ENCODE measurements at places on chromosomes 5 and 9.

- DNase-seq, result no peak
These were observed 3.4 kb upstream of the FLT4 start for GRCh38 chr5:180652771-180653170.

- DNase-seq, result no peak
These were observed 3.3 kb upstream of the TTC39B start for GRCh38 chr9:15310107-15310850.

DNA sequence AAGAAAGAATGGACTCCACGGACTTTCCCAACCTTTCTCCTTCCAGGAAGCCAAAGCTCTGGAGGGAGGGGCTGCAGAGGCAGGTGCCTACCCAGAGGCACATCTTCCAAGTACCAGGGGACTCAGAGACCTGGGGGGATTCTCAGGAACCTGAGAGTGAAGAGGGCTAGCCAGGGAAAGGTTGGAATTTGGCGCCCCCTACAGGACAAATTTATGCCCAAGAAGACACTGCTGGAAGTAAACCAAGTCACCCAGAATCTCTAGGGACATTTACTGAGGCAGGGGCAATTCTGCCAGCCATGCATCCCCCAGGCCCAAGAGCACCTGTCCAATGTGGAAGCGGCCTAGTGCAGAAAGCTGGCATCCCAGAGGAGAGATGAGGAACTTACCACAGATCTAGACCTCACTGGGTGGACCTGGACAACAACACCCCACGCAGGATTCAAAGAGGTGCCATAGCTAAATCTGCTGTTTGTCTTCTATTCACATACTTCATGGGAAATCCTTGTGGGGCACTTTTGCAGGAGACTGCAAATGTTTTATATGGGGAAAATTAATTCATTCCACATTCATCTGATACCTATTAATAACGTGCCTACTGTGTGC lies 25.9 kb upstream of the IDNK start:
- peak; percentile 43 for DNase-seq

GRCh38 chr5:176542596-176543427 lies 5.6 kb upstream of the RNF44 start:
- peak; percentile 75 for DNase-seq

- no peak for DNase-seq
These were observed 266.8 kb downstream of the CYLC2 start for GRCh38 chr9:103261951-103262350.

GRCh38 chr5:71905834-71906711 lies 187.0 kb downstream of the CARTPT start:
- DNase-seq, result no peak

GRCh38 chr9:125329978-125330377 lies 68.4 kb downstream of the GAPVD1 start:
- DNase-seq, result no peak

DNA sequence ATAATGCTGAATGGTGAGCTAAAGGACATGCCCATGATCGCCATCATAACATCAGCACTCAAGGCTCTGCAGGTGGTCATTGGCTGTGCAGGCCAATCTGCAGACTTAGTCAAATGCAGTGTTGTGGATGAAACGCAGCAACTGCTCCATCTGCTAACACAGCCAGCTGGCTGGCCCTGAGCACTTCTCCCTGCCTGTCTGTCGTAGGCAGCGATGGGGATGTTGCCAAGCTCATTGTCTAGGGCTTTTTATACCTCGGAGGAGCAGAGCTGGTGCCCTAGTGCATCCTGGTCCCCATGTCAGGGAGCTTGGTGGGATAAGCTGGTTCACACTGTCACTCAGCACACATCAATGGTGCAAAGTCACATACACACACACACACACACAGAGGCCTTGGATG lies 189.4 kb downstream of the TENT4A start:
- DNase-seq, result no peak

DNA sequence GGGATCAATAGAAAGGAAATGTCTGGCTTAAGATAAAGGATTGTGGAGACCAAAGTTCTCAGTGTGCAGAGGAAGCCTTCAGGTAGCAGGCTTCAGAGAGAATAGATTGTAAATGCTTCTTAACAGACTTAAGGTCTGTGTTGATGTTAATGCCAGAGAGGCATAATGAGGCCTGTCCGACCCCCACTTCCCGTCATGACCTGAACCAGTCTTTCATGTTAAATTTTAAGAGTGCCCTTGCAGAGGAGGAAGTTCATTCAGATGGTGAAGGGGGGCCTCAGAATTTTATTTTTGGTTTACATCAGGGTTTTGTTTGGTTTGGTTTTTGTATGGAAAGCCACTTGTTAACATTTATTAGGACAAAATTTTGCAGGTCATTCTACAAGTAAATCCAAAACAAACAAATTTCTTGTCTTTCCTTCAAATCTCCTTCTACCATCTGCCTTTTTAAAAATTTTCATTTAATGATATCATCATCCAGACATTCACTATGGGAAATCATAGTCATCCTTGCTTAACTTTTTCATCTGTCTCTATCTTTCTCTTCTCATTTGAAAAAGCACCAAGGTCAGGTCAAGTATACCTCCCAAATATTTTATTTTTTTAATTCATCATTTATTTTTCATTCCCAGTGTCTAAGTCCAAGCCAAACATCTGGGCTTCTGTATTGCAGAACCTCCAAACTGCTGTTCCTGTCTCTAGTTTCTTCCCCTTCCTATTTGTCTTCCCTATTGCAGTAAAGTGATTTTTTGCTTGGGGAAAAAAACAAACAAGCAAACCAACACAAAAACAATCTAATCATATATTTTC lies 6.9 kb upstream of the ABCA1 start:
- no peak for DNase-seq

DNA sequence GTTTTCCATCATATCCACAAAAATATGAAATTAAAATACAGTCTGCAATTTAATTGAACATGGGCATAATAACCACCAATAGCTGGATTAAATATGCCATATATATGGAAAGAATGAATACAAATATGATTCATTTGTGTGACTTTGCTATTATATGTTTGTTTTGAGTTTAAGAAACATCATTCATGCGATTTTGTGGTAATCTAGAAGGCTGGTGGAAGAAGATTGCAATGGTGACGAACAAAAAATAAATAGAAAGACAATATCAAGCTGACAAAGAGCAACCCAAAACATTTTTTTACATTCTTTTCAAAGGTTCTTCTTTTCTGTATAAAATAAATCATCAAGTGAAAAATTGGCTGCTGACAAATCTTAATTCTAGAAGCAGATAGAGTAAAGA lies 610.0 kb downstream of the MAT2B start:
- DNase-seq, result no peak

GRCh38 chr9:903886-904285 lies 62.4 kb downstream of the DMRT1 start:
- DNase-seq, result no peak

DNA sequence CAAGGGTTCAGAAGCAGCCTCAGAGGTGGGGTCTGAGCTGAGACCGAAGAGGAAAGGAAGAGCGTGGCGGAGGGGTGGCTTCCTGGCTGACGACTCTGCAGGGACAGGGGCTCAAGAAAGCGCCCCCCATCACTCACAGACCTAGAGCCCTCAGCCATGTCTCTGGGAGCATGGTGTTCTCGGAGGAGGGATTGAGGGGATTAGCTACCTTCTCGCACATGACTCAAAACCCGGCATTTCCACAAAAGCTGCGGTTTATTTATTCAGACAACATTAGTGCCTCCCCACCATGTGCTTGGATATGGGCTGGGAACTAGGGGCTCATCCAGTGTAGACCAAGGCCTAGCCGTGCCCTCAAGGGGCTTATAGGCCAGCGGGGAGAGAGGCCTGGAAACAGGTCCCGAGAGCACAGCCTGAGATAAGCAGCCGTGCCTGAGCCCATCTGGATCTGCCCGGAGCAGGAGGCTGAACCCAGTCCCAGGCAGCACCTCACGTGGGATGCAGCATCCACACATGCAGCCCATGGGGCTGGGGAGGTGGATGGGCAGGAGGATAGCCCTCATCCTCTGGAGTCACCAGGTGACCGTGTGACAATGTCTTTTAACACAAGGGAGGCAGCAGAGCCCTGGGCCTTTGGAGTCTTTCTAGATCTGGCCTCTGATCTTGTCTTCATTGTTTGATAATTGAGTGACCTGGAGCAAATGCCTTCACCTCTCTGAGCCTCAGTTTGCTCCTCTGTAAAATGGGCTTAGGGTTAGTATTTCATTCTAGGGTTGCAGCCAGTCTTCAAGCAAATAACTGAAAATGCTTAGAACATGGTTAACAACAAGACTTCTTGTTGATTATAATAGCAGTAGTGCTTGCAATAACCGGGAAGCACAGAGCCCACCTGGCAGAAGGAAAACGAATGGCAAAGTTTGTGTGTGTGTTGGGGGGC lies 878 bp upstream of the HMCN2 start:
- DNase-seq, result no peak

- DNase-seq, result no peak
These were observed 30.2 kb downstream of the CAPSL start for GRCh38 chr5:35908228-35908627.

- DNase-seq, result no peak
These were observed 181.1 kb downstream of the PAPPA start for GRCh38 chr9:116334546-116335150.

- DNase-seq, result no peak
These were observed 3.8 kb downstream of the SOX30 start for GRCh38 chr5:157648275-157648990.

GRCh38 chr5:133527311-133527710 lies 85.0 kb downstream of the FSTL4 start:
- no peak for DNase-seq

GRCh38 chr9:86563936-86564335 lies 209.7 kb upstream of the TUT7 start:
- DNase-seq, result no peak

- no peak for DNase-seq
These were observed 3.2 kb downstream of the TERT start for GRCh38 chr5:1291611-1292080.

- no peak for DNase-seq
These were observed 100.6 kb downstream of the ZCCHC7 start for GRCh38 chr9:37220971-37221370.

GRCh38 chr5:168365581-168366081 lies 74.2 kb downstream of the WWC1 start:
- peak; percentile 59 for DNase-seq

- DNase-seq, result no peak
These were observed 493.6 kb downstream of the GADD45G start for GRCh38 chr9:90098408-90098807.

DNA sequence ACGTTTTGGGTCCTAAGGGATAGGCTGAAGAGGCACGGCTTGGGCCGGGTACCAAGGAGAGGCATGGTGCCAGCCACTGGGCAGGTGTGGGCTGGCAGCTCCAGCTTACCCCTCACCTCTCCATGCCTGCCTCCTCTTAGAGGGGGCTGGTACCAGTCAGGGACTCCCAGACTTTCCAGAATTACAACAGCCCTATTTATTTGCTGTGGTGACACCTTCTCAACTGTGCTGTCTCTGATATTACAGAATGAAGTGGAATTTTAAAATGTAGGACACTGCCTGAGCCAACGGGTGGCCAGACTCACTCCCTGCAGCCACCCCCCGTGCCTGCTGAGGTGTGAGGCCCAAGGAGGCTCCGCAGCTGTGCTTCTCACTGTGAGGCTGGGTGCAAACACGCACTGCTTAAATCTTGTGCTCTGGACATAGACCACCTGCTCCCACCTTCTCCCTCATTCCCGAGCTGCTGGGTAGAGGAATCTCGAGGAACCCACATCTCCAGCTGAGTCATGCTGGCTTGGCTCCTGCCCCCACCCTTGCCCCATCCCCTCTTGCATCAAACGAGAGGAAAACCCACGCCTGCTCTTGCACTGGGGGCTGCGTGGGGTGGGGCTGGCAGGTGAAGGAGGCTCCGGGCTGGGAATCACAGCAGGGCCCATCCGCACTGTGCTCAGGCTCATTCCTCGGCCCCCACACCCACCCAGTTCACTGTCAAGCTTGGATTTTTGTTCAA lies 47.9 kb downstream of the PRRT1B start:
- no peak for DNase-seq

- DNase-seq, result no peak
These were observed 303.8 kb upstream of the IRX4 start for GRCh38 chr5:2186472-2187015.

- DNase-seq, result peak; percentile 13
These were observed 338.1 kb downstream of the ASTN2 start for GRCh38 chr9:117076571-117077290.

DNA sequence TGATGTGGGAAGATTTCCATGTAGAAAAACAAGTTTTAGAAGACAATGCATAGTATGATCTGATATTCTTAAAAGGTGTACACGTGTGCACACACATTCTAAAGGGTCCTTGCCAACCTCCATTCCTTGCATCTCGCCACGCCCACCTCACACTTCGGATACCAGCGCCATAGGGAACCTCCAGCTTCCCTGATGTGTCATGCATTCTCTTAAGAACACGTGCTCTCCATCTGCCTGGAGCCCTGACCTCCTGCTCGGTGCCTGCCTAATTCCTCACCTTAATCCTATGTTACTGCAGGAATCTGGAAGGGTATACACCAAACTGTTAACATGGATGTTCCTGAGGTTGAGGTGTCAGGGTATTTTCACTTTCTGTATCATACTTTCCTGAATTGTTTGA lies 63.1 kb downstream of the PTCD2 start:
- no peak for DNase-seq

- DNase-seq, result no peak
These were observed 23.1 kb downstream of the GAS1 start for GRCh38 chr9:86924206-86924605.

- no peak for DNase-seq
These were observed 405.3 kb upstream of the CLINT1 start for GRCh38 chr5:158264264-158264663.

- DNase-seq, result peak; percentile 58
These were observed 232.3 kb upstream of the TBCA start for GRCh38 chr5:78008356-78008967.

DNA sequence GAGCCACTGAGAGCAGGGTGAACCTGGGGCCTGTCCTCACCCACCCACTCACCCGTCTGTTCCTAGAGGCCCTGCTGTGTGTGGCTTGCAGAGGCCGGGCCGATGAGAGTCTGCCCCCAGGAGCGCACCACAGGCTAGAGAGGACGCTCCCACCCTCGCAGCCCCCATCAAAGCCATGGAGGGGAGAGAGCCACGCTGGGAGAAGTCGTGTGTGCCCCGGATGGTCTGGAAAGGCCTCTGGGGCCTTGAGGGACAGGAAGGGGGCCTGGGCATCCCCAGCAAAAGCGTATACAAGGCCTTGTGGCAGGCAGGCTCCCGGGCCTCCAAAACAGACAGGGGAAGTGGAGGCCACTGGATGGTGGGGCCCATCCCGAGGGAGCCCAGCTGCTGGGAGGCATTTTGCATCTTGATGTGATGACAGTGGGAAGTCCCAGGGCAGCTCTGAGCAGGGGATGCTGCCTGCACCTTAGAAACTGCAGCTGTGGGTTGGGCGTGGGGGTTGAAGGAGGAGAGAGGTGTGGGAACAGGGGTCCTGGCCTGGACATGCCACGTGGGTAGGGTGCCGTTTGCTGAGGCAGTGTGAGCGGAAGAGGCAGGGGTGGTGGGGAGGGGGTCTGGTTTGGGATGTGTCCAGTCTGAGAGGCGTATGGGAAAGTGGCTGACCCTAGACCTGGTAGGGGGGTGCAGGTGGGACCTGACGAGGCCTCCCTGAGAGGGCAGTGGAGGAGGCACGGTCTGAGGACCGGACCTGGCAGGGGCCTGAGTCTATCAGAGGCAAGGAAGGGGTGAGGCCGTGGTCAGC lies 43.0 kb upstream of the NOTCH1 start:
- no peak for DNase-seq

All from NCI-H526 (cell line).